ENCODE measurements at places on chromosomes 12 and 14. TPM values are rescaled to one million over a fixed set of nuclear protein-coding genes. Genes with fewer than 3 reads are reported as not detected.
A peak's percentile ranks its signal among the peaks of the same experiment; 100 is the strongest.

DNA sequence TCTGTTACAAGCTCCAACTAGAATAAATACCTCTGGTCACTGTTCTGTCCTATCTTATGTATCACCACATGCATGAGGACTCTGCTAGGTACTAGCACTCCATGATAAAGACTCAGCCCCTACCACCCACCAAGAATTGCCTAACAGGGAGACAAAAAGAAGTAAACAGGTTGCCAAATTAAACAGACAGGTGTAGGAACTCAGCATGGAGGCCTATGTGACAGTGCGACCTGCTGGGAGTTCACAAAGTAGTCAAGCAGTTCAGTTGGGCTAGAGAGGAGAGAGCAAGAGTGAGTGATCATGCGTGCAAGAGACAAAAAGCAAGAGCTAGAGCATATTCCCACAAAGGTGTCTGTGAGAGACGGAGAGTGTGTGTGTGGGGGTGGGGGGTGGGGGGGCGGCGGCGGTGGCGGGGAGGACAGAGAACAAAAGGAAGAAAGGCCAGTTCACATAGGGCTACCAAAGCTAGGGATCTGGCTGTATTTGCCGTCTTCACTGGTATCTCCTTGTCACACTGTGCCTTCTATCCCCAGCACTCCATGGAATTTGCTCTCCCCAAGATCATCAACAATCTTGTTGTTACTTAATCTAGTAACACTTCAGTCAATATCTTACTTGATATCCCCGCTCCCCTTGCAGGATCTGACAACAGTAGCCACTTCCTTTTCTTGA lies 81.2 kb downstream of the SPPL3 start:
- DNase-seq: peak; percentile 43

DNA sequence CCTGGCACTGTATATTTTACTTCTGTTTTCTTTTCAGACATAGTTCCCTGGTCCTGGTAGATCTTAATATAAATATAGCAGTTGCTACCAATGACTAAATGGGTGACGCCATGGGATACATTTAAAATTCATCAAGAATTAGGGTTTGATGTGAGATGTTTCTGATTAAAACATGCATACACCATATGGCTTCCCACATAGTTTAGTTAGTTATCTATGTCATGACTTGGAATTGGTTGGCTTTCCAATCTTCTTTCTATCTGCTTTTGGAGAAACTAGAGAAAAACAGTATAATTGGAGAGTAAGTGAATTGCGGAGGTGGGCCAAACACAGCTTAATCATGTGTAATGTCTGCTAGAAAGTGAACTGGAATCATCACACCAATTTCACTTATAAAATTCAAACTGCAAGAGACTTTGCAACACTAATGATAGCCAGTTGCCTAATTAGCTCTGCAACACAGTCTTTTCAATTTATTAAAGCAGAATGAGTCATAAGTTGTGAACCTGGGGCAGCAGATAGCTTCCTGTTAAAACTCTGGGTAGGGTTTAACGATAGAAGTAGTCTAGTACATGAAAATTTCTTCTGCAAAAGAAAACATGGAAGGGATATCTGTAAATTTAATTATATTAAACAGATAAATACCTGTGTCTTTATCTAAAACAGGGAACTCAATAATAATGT lies 295.2 kb downstream of the SLC16A7 start:
- DNase-seq: no peak

SYNDIG1L gene
- total RNA-seq: 0.40 TPM

KCNC2 gene
- total RNA-seq: not detected

GRCh38 chr14:104291123-104292000 lies 153.0 kb downstream of the KIF26A start:
- peak; percentile 69 for DNase-seq

Measured in neural progenitor cell (in vitro differentiated cells).